ENCODE measurements at places on chromosomes 7 and 10.
A peak's percentile ranks its signal among the peaks of the same experiment; 100 is the strongest.

- no peak for DNase-seq
Measured at GRCh38 chr10:24269476-24269875, 60.5 kb downstream of the KIAA1217 start.

GRCh38 chr7:71466448-71467145, 334.7 kb downstream of the GALNT17 start:
- no peak for DNase-seq

DNA sequence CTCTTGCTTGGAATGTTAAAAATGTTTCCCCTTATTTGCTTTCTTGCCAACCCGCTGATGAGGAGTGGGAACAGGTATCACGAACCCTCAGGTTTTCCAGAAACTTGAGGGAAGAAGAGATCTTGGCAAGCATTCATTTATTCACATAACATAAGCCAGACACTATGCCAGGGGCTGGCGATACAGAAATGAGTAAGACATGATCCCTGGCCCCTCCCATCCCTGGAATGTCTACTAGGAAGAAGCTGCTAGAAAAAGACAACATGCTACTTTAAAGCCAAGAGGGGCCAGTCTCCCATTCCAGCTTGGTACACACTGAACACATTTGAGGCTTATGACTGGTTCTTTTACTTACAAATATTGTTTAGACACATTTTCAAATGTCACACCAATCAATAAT, 26.4 kb downstream of the SLC35B4 start:
- DNase-seq: no peak

DNA sequence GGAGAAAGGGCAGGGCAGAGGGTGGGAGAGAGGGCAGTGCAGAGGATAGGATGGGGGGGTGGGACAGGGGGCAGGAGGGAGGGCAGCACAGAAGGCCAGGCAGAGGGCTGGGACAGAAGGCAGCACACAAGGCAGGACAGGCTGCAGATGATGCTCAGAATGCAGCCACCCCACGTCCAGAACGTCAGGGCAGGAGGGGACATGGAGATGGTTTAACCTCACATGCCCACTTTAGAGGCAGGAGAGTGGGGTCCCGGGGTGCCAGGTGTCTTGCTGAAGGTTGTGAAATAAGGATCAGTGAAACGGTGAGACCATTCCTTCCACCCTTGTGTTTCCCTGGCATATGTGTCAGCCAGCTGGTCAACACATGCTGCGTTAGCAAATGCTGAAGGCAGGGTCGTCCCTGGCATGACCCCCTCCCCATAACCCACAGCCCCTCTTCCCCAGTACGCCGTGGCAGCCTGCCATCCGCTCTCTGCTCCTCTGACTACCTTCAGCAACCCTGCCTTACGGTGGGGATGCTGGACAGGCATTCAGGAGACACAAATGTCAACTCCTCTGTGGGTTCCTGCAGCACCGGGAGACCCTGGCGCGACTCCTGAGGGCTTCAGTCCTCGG, 592.1 kb downstream of the DNAJB6 start:
- no peak for DNase-seq

DNA sequence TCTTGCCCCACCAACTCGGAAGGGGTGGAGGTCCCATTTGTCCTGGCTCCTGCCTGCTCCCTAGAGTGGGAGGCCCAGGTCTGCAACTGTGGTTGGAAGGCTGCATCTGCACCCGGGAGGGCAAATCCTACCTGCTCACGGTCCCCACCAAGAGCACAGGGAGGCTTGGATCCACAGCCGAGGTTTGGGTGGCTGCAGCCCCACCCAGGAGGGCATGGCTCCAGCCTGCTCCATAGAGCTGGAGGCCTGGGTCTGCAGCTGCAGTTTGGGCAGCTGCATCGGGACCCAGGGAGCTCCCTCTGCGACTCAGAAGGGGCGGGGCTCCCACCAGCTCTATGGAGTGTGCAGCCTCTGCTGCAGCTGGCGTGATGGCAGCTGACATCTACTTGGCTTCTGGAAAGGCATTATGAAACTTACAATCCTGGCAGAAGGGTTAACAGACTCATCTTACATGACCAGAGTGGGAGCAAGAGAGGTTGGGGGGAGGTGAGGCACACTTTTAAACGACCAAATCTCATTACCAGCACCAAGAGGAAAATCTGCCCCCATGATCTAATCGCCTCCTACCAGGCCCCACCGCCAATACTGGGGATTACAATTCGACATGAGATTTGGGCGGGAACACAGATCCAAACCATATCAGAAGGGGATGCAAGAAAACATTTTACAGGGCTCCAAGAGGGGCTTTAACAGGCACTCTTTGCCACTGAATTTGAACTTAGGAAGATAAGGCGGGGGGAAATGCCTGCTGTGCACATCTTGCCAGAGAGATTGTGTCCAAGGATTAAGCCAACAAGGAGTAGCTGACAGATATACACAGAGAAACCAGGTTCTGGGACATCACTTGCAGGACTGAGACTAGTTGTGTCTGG, 8.2 kb upstream of the BLVRA start:
- DNase-seq: no peak

DNA sequence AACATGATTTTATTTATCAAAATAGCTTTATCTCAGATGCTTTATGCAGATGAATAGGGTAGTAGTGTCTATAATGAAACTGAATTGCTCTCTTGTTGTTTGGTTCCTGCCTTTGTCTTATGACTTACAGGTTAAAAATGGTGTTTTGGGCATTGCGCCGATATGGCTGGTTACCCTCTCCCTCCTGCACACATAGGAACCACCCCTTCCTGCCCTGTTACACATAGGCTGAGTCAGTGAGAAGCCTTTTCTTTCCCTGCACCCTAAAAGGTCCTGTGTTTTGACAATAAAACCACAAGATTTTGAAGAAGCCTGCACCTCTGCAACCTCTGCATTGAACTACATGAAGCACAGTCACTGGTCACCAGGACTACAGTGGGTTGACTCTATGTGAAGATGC, 655.8 kb upstream of the ANKRD30A start:
- DNase-seq: no peak

GRCh38 chr7:39187130-39187529, 209.4 kb downstream of the POU6F2 start:
- DNase-seq: no peak

DNA sequence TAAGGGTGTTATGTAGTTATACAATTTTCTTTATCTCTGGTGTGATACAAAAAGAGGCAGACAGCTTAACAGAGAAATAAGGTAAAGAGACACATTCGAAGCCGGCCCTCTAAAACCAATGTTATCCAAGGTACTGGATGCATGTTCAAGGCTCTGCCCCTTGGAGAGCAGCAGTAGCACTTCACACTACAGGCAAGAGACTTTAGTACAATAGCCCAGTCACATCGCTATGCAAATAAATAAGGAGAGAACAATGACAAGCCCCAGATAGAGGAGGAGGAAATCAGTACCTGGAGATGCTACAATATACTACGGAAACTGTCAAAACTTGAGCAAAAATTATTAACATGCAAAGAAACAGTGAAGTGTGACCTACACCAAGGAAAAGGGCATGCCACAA, 111.1 kb downstream of the ITGB1 start:
- no peak for DNase-seq

DNA sequence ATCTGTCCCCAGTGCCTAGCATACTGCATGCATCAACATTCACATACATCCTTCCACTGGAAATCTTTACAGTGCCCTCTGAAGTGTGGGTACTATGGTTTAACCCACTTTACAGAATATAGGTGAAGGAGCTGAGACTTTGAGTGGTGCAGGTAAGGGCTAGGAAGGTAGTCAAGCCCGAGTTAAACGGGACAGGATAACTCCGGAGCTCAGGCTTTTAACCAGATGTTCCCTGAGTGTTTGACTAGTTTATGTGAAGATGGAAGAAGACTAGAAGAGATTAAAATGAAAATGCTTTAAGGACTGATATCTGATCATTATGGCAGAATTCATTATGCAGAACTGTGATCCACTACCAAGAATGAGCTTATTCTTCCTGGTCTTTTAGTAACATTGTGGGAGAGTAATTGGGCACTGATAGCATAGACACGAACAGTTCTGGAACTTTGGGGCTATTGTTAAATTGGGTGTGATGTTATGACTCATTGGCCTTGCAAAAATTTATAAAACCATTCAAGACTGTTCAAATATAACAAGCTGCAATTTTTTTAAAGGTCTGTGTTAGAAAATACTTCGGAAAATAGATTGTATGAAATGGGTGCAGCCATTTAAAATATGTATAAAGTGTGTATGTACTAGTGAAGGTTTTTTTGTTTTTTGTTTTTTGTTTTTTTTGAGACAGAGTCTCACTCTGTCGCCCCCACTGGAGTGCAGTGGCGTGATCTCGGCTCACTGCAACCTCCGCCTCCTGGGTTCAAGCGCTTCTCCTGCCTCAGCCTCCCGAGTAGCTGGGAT, 4.4 kb downstream of the CUL1 start:
- no peak for DNase-seq

DNA sequence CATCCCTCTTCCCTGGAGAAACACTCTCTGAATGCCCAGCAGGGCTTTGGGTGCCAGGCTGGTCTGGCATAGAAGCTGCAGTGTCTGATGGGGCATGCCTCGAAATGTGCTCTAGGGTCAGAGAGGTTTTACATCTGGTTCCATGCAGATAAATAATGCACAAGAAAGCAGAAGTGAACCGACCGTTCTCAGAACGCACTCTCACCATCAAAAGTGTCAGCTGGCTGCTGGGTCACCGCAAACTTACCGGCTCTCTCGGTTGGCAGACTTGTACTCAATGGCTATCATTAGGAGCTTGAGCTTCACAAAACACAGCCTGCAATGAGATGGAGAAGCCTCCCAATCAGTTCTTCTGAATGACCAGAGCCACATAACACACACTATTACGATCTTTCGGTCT, 610.0 kb downstream of the KCNMA1 start:
- DNase-seq: no peak

- DNase-seq: no peak
Measured at GRCh38 chr10:33698033-33698432, 363.6 kb upstream of the NRP1 start.

DNA sequence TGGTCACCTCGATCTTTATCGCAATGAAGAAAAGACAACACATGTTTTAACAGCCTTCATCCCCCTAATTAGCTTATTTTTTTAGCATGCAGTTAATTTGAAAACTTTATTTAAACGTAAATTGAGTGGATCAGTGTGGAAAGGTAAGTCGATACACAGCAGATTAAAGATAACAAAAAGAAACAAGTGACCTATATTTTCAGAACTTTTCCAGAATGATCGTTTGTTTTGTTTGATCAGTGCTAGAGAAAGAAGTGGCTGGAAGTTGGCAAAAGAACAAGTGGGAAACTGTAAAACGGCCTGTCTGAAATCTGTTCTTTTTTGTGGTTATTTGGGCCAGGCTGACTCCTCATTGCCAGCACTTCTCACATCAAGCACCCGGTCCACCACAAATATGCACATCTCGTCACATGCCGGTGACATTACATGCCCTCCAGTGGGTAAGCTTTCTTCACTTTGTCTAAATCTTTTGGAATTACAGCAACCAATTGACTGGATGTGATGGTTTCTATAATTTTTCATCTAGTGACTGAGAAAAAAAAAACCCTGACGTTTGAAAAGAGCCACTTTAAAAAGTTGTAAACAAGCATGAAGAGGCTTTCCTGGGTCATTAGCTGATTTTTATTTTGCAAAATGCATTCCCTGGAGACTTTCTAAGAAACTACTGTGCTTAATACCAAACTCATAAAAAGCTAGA, 33.2 kb downstream of the C7orf33 start:
- no peak for DNase-seq

- no peak for DNase-seq
Measured at GRCh38 chr7:155057076-155057475, 13.0 kb upstream of the HTR5A start.

DNA sequence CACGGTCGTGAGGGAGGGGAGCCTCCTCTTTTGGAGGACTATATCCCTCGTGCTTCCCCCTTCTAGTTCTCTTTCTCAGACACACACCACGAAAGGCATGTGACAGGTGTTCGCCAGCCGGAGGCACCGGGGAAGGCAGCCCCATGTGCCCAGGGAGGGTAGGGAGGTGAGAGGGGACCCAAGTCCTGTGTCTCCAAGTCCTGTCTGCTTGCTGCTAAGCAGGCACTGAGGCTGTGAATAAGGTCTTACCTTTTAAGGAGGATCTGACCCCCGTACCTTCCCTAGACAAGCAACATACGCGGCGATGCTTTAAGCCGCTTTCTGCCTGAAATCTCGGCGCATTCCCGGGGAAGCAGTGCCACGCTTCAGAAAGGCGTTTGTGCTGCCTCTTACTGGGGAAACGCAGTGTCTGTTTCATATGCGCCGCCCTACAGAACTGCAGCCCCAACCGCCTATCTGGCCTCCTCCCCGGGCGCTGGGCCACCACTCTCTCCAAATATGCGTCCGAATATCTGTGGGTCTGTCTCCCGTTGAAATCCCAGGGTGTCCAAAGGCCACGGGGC, 770 bp downstream of the PLXNA4 start:
- DNase-seq: peak; percentile 14

DNA sequence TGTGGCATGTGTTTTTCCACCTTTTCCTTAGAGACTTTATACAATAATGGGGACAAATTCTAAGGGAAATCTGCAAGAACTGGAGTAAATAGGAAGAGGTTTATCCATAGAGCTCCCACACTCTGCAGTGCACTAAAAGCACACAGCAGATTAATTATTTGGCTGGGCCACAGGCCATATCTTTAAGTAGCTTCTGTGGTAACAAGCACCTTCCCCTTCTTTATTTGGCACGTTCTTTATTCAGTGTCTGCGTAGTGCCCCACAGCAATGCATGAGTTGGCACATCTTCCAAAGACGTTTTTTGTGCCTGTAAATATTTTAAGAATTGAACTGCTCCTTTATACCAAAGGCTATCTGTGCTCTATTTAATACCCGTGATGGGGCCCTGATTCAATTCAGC, 104.9 kb upstream of the MBL2 start:
- no peak for DNase-seq

DNA sequence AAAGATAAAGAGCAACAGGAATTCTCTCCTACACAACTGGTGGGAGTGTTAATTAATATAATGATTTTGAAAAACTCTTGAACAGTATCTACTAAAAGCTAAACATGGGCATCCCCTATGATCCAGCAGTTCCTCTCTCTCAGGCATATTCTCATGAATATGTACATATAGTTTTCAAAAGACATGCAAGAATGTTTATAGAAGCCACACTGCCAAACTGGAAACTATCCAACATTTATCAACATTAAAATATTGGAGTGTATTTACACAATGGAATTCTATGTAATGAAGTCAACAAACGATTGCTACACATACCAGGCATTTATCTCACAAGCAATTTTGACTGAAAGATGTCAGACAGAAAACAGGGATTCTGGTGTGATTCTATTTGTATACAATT, 404.5 kb upstream of the ANKRD30A start:
- no peak for DNase-seq

All from activated naive CD8-positive, alpha-beta T cell treated with anti-CD3 and anti-CD28 coated beads, Interleukin-2, amount 50 U/mL, for 24 hours (primary cell).